CD8-positive, alpha-beta memory T cell (primary cell): ENCODE measurements at places on chromosomes 13 and 19. TPM values are rescaled to one million over a fixed set of nuclear protein-coding genes. Genes with fewer than 3 reads are reported as not detected.

DNA sequence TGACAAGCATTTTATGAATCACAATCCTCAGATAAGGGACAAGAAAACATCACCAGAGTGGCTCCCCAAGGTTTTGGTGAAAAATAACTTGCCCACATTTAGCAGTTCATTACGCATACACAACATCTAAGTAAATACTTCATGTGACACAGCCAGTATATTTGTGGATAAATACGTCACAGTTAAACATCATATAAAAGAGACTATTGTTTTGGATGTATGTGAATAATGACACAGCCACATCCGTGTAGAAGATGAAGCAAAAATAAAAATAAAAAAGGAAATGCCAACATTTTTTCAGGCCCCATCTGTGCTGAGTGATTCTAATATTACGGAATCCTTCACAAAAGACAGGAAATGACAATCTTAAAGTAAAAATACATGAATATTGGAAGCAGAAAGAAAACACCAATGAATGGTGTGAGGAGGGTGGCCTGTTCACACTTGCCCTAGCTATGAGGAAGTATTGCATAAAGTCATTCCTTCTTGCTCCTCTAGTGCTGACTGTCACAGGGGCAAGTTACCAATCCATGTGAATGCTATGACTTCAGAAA is 457.1 kb downstream of the KLF12 start:
- H3K4me3 ChIP-seq: no peak overlapping the region
- H3K36me3 ChIP-seq: no peaks in the 10 kb centered on the region
- no peaks in the 10 kb centered on the region for H3K4me1 ChIP-seq
- no peak for DNase-seq
- no peaks in the 10 kb centered on the region for H3K27me3 ChIP-seq
- H3K27ac ChIP-seq: no peak overlapping the region

DNA sequence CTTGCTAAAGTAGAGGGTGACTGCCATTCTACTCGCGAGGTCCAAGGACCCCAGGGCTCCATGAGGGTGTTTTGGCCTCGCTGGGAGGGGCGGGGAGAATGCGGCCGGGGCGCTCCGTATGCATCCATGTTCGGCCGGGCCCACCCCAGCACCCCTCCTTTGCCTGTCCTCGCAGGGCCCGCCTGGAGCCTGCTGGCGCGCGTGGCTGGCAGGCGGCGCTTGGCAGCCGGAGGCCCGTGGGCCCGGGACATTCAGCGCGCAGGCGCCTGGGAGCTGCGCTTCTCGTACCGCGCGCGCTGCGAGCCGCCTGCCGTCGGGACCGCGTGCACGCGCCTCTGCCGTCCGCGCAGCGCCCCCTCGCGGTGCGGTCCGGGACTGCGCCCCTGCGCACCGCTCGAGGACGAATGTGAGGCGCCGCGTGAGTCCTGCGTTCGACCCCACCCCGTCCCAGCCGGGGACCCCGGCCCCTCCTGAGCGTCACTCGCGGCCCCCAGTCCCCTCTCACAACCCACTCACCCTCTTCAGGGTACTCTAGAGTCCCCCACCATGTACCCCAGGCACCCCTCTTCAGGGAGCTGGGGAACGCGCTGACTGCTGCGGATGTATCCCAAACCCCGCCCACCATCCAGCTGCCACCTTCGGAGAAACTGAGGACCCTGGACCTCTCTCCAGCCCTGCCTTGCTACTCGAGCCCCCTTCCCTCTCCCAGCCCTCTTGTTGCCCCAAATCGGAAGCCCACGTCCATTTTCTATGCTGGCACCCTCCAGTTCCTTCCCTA is 4.1 kb downstream of the DLL3 start:
- H3K36me3 ChIP-seq: no peaks in the 10 kb centered on the region
- H3K4me3 ChIP-seq: no peak overlapping the region
- peaks cover 25% of the 10 kb centered on the region for H3K4me1 ChIP-seq
- peaks cover 31% of the 10 kb centered on the region for H3K27me3 ChIP-seq
- H3K27ac ChIP-seq: no peak overlapping the region

- DNase-seq: no peak
- no peak overlapping the region for H3K27ac ChIP-seq
- peaks cover 27% of the 10 kb centered on the region for H3K36me3 ChIP-seq
- H3K27me3 ChIP-seq: no peaks in the 10 kb centered on the region
- H3K4me1 ChIP-seq: no peaks in the 10 kb centered on the region
Measured at GRCh38 chr13:73691891-73692290, 442.3 kb downstream of the KLF12 start.

- no peak overlapping the region for H3K4me3 ChIP-seq
- no peak overlapping the region for H3K27ac ChIP-seq
- no peaks in the 10 kb centered on the region for H3K27me3 ChIP-seq
- DNase-seq: no peak
Measured at GRCh38 chr13:109821103-109821502, 34.7 kb upstream of the IRS2 start.

- H3K27ac ChIP-seq: no peak overlapping the region
- peaks cover 90% of the 10 kb centered on the region for H3K36me3 ChIP-seq
- H3K27me3 ChIP-seq: no peaks in the 10 kb centered on the region
- no peak for DNase-seq
- no peaks in the 10 kb centered on the region for H3K4me1 ChIP-seq
Measured at GRCh38 chr13:114019367-114019766, 45.5 kb upstream of the C13orf46 start.

ZNF560 gene
- not detected for total RNA-seq

OR10H2 gene
- not detected for total RNA-seq

SMIM24 gene
- total RNA-seq: not detected
